ENCODE measurements at places on chromosomes 1 and 21.

- DNase-seq, result no peak
These were observed 105.7 kb upstream of the PPP2R5A start for GRCh38 chr1:212179394-212180076.

DNA sequence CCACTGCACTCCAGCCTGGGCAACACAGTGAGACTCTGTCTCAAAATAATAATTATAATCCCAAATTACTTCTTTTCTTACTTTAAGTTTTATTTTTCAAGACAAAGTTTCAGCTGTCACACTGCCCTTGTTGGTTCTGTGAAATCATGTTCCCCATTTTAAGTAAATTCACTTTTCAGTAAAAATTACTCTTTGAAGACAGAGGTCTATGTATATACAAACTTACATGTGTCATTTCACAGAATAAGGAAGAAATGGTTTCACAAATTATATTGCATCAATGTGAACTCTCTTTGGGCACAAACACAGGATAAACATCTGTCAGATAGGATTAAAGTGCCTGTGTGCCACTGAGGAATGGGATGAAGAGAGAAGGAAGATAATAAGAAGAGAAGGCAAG lies 33.1 kb upstream of the ETS2 start:
- no peak for DNase-seq

DNA sequence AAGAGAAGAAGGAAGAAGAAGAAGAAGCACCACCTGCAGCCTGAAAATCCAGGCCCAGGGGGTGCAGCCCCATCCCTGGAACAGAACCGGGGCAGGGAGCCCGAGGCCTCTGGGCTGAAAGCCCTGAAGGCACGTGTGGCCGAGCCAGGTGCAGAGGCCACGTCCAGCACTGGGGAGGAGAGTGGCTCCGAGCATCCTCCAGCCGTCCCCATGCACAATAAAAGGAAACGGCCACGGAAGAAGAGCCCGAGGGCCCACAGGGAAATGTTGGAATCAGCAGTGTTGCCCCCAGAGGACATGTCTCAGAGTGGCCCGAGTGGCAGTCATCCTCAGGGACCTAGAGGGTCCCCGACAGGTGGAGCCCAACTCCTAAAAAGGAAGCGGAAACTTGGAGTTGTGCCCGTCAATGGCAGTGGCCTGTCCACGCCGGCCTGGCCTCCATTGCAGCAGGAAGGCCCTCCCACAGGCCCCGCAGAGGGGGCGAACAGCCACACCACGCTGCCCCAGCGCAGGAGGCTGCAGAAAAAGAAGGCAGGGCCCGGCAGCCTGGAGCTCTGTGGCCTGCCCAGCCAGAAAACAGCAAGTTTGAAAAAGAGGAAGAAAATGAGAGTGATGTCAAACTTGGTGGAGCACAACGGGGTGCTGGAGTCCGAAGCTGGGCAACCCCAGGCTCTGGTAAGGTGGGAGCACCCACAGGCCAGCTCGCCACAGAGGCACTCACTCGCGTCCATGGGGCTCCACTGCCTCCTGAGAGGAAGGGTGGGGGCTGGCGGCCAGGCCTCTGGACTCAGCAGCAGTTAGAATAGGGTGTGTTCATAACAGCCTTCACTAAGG lies 28.4 kb downstream of the RRP1B start:
- DNase-seq, result no peak

DNA sequence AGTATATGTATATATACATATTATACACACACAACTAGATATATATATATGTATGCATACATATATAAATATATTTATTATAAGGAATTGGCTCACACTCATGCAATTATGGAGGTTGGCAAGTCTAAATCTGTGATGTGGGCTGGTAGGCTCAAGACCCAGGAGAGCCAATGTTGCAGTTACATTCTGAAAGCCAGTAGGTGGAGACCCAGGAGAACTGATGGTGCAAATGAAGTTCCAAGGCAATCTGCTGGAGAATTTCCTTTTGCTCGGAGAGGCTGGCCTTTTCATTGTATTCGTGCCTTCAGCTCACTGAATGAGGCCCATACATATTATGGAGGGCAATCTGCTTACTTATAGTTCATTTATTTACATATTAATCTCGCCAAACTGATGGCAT lies 9.4 kb downstream of the IVL start:
- no peak for DNase-seq

DNA sequence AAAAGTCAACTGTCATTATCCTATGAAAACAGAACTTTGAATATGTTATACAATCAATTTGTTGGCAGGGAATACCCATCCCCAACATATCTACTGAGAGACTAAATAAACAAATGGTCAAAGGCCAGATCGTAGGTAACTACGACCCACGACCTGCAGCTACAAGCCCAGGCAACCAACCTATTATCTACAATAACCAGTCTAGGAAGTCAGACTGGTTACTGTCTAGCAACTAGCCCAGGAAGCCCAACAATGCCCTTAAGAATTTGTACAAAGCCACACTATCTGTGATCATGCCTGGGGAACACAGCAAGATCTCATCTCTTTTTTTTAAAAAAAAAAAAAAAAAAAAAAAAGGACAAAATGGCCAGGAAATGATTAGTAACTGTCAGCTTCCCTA lies 58.7 kb downstream of the SMYD3 start:
- DNase-seq, result no peak

DNA sequence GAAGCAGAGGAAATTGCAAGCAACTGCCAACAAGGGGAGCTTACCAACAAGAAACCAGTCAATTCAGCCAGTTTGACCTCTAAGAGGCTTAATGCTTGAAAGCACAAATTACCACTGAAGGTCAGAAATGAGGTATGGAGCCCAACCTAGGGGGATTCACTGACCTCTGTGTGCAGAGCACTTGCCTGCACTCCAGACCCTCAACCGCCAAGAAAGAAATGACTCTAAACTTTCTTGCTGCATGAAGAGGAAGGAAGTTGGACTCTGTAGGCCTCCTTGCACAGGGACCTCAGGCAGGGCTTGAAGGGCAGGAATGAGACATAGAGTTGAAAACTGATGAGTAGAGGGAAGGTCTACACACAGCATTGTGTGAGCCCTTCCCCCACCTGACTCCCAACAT lies 10.0 kb downstream of the ARMH1 start:
- DNase-seq, result no peak

GRCh38 chr1:212162635-212163034 lies 122.6 kb upstream of the PPP2R5A start:
- DNase-seq, result no peak

DNA sequence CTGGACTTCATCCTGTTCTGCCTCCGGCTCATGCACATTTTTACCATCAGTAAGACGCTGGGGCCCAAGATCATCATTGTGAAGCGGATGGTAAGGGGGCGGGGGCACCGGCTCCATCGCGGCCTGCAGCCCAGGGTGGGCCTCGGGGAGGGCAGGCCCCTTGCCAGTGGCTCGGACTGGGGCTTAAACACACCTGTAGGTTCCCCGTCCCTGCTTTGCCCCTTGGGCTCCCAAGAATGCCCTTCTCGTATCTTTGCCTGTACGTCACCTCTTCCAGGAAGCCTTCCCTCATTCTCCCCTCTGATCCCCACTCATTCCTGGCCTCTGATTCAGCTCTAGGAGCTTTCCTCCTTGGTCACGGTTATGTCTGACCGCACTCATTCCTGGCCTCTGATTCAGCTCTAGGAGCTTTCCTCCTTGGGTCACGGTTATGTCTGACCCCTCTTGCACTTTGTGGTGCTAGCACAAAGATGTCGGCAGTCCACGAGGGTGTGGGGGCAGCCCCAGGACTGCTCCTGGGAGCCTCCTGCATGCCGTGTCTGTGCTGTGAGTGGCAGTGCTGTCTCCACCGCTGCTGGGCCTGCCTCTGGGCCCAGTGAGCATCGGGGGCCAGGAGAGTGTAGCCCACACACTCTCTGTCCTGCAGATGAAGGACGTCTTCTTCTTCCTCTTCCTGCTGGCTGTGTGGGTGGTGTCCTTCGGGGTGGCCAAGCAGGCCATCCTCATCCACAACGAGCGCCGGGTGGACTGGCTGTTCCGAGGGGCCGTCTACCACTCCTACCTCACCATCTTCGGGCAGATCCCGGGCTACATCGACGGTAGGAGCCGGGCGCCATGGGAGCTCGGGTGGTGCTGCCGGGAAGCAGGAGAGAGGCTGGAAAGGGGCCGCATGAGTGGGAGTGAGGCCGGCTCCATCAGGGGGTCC lies 49.1 kb upstream of the LRRC3 start:
- no peak for DNase-seq

- no peak for DNase-seq
These were observed 10.8 kb upstream of the MYOG start for GRCh38 chr1:203096566-203096965.

- no peak for DNase-seq
These were observed 35.3 kb upstream of the CACYBP start for GRCh38 chr1:174964261-174964971.

DNA sequence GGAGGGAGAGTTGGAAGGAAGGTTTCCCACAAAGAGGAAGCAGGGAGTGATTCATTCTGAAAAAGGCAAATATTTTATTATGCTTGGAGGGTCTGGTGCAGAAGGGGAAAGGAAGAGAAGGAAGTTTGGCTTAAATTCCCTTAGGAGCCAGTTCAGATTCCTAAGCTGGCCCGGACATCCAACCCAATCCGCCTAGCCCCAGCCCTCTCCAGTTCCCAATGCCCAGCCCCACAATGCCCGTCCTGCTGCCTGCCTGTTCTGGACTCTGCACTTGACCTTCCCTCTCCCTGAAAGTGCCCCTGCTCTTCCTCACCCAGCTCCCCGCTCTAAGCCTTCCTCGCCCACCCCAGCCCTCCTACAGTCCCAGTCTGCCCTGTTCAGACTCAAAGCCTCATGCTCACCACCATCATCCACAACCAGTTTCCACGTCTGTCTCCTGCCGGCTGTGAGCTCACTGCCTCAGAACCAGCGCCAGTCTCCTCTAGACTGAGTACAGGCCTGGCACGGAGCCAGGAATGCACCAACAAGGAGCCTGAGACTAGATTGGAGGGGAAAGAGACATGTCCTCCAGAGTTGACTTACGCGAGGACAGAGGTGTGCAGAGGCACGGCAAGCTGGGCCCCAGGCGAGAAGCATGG lies 18.9 kb downstream of the CAPN2 start:
- no peak for DNase-seq

DNA sequence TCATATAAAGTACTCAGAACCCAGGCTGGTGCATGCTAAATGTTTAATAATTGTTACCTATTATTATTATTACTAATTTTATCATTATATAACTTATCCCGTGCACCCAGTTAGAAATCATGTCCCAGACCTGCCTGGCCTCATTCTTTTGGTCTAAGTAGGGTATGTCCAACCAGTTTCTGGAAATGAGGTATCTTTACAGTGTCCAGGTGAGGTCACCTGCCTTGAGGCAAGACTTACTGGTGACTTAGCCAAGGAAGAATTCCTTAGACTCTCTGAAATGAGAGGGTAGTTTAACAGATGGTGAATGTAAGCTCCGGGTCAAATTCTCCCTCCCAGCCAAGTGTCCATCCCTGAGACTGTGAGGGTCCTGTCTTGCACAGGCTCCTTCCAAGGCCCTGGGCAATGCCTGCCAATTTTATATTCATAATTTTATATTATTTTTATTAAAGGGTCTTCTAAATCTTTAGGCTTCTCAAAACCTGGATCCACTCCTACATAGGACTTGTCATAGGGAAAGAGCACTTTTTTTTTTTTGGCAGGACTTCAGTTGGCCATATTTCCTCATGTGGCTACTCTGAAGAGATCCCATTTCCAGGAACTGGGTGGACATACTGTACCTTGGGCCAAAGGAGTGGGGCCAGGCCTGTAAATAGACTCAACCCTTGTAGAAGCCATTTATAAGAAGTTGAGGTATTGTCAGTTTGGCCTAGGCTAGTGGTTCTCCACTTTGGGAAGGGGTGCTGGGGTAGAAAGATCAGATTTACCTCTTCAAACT lies 96.7 kb upstream of the KCNA3 start:
- DNase-seq, result no peak

DNA sequence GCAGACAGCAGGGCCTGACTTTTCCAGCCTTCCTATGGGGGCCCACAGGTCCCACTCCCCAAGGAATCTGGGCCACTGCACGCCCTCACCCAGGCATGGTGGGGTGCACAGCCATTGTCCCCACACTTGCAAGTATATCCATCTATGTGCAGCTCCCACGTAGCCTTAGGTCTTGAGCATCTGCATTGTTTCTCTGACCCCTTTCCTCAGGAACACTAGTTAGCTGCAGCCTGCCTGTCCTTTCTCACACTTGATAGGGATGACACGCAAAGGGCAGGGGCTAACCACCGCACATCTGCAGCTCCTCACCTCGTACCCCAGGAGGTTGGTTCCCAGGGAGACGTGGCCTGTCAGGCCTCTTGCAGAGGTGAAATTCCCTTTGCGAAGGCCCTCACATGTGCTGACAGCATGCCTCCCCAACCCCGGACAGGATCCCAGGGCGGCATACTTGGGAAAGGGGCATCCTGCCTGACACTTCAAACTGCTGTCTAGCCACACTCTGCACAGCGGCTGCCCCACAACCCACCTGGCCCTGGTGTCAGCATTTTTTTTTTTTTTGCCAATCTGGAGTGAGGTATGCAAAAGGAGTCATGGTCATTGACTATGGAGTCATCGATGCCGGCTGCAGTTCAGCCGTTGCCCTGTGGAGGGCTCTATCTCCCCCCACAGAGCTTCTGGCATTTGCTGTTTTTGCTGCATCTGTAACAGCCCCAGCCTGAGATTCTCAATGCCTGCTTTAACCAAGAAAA lies 5.0 kb downstream of the JMJD4 start:
- DNase-seq, result no peak

GRCh38 chr1:218439541-218440295 lies 94.6 kb downstream of the TGFB2 start:
- DNase-seq, result no peak

GRCh38 chr21:24375201-24375600 lies 1232.1 kb downstream of the MRPL39 start:
- DNase-seq, result no peak

DNA sequence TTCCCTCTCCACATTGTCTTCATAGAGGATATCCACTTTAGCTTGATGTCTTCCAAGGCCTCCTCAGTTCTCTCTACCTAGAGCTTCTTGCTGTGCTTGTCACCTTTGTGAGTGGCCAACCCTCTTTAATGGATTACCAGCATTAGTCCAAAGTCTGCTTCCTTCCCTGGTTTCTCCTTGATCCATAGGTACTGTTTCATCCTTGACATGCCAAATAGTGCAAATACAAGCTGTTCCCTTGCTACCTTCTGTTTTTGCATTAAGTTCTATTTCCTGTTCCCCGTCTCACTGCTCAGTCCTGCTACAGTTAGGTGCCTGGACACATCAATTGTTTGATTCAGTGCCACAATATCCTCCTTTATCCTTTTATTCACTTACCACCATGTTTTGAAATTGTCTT lies 19.2 kb downstream of the MAST2 start:
- no peak for DNase-seq

DNA sequence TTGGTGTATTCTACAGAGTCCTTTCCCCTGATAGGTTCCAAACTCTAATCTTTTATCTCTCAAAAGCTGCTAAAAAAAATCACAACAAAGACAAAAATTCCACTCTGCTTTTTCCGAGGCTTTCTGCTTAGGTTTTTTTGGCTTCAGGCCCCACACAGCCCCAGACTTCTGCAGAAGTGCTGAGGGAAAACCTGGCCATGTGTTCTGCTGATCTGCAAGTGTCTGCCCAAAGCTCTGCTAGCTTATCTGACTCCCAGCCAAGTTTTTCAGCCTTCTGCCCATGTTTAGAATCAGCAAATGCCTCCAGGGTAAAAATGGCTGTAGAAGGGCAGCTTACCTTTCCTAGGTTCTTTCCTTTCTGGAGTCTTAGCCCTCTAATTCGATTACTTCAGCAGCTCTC lies 28.4 kb downstream of the DISP3 start:
- DNase-seq, result no peak

- DNase-seq, result no peak
These were observed 119.7 kb upstream of the LMO4 start for GRCh38 chr1:87208931-87209330.

GRCh38 chr1:101394041-101394440 lies 157.2 kb downstream of the S1PR1 start:
- no peak for DNase-seq

- DNase-seq, result no peak
These were observed 114.2 kb upstream of the IPO9 start for GRCh38 chr1:201714542-201715329.
